LHCN-M2 (cell line): ENCODE measurements at places on chromosomes 3 and 15. TPM values are rescaled to one million over a fixed set of nuclear protein-coding genes. Genes with fewer than 3 reads are reported as not detected.
A peak's percentile ranks its signal among the peaks of the same experiment; 100 is the strongest.

DNA sequence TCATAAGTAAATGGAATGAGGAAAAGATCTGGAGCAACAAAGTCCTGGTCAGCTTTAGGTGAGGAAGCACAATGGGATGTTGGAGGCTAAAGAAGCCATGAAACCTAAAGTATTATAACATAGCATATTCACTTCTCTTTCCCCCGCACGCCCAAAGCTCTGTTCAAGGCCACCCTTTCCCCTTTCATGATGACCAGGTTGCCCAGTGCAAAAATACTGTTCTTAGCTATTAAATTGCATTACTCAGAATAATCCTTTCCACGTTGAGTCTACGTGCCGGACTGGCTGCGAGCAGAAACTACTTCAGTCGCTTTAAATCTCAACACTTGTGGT lies 589 bp upstream of the MAPKBP1 start:
- no peak for DNase-seq

DNA sequence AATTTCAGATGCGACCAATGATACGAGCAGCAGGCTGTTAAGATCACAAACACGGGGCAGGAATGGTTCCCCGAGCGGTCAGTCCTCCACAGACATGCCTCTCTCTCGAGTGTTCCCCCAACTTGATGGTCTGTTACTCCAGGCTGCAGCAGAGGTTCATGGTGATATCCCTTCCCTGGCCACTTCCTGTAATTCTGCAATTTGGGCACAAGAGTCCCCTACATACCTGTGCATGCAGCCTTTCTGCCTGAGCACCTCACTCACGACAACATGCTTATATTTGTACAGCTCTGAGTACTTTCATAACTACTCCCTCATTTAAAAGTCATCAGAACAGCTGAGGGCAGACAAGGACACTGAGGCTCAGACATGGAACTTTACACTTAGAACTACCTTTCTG lies 408.1 kb upstream of the NR2F2 start:
- peak; percentile 11 for DNase-seq

- DNase-seq, result no peak
Observed at GRCh38 chr3:156705761-156706616, 31.6 kb downstream of the TIPARP start.

- DNase-seq, result no peak
Observed at GRCh38 chr3:162094301-162094700, 597.7 kb downstream of the OTOL1 start.

The SEMA4B gene
- 6.3 and 7.0 TPM in 2 replicates for total RNA-seq
